Endothelial cell of umbilical vein (primary cell): ENCODE measurements at places on chromosomes 2 and 18. TPM values are rescaled to one million over a fixed set of nuclear protein-coding genes. Genes with fewer than 3 reads are reported as not detected.
A peak's percentile ranks its signal among the peaks of the same experiment; 100 is the strongest.

DNA sequence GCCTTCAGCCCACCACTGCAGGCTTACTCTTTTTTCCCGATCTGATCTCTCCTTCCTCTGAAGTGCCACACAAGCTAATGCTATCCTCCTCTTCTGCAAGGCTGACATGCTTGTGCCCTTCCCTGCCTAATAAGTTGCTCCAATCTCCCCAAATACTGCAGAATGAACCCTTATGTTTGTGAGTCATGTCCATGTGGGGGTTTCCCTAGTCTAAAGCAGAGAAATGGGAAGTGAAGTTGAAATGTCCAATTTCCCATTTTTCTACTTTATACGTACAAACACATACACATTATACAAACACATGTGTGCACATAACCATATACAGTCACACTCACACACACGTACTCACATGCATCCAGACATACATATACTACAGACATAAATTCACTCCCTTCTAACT, 288.1 kb upstream of the CELF4 start:
- no peak for DNase-seq

GRCh38 chr2:225495706-225496105, 96.2 kb downstream of the NYAP2 start:
- no peak for DNase-seq

DNA sequence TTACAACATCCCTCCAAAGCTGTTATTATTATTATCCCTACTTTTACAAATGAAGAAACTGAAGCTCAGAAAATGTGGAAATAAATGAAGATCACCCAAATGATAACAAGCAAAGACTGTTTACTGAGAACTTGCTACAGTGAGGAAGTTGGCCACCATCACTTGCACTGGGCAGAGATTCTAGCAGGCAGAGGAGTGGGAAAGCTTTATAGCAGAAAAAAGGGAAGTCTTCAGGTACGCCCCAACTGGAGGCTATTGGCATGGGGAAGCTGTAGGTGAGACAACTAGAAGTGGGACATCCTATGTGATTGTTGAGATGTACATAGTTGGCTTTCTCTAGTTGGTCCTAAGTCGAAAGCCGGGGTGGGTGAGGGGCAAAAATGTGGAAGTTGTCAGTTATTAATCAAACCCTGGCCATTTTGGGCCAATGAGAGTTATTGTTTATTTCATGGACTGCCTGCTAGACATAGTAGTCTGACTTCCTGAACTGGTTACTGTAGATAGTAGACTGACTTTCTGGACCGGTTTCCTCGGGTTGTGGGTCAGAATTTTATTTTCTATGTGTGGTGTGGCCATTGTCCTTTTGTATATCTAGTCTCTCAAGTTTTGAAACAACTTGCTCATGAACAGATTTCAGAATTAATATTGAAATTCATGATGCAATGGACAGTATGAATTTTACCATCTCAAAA, 40.2 kb upstream of the STAT4 start:
- no peak for DNase-seq

The NBEAL1 gene
- total RNA-seq: 23.3 and 23.4 TPM in 2 replicates

DNA sequence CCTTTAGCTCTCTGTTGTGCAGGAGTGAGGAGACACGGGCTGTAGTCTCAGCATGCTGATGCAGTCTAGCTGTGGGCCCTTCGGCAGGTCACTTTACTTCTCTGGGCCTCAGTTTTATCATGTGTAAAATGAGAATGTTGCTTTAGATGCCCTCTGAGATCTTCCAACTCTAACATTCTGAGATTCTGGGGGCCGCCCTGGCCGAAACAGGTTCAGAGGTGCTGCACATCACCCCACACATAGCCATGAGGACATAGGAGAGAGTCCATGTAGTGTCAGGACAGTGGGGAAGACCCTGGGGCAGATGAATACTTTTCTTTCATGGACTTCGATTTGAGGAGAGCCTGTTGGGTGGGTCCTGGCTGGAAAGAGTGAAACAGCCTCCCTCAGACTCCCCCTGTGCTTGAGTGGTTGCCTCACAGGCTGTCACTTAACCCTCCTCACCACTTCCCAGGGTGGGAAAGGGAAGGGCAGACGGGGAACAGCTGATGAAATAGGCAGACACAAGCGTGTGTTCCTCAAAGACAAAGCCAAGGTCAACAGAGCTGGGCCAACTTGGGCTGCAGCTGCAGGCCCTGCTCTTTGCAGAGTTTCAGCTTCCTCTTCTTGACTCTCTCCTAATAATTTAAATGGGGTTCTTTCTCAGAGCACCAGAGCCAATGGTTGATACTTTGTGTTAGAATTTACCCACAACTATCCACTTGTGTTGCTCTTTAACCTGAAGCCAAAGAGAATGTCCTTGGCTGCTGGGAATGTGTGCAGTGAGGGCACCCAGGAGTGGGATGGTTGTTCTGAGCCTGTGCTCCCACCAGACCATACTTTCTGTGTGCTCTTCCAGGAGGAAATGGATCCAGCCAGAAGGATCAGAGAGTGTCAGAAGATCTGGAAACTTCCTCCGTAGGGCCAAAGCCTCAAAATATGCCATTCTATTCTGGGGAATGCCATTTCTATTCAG, 14.7 kb upstream of the MRPL33 start:
- no peak for DNase-seq

DNA sequence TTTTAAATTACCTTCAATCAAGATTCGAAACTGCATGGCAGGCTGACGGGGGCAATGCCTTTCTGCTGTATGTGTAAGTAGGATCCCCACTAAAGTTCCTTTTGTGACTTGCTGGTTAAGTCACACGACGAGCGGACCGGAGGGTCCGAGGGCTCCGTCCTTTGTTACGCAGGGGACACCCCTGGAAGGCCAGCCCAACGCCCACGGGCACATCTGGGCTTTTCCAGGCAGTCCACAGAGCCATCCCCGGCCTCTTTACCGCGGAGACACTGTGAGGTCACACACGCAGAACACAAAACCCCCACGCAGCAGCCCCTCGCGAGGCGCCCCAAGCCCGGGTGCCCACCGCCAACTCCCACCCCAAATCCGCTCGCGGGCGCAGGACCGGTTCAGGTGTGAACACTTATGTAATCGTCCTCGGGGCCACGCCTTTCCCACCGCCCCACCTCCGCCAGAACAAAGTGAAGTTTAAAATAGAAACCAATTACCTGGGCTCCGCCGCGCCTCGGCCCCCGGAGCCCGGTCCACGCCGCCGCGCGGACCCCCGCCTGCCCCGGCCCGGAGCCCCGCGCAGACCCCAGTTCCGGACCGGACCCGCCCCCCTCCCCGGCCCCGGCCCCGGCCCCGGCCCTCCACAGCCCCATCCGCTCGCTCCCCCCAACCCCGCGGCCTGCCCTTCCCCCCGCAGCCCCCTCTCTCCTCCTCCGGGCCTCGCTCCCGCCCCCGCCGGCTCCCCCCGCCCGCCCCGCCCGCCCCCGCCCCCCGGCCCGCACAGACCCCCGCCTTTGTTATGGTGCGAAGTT, 4.2 kb downstream of the ZNF516 start:
- DNase-seq: peak; percentile 24

DNA sequence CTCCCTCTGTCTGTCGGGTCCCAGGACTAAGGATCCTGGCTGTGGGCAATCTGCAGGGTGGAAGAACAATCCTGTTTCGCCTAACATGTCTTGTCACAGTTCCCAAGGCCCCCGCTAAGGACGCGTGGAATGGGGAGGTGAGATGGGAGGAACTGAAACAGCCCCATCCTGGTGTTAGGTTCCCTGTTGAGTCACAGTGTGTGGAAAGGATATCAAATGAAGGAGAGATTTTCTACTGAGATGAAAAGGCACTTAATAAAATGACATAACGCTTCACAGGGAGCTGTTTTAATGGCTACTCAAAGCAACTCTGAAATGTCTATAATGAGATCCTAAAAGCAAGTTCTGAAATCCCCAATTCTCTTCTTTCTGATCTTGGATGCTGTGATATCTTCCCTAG, 52.5 kb downstream of the RAB31 start:
- DNase-seq: no peak

- DNase-seq: no peak
These were observed 252.9 kb downstream of the PRKCE start for GRCh38 chr2:45904267-45904945.

The CSRNP3 gene
- total RNA-seq: not detected in 2 replicates

DNA sequence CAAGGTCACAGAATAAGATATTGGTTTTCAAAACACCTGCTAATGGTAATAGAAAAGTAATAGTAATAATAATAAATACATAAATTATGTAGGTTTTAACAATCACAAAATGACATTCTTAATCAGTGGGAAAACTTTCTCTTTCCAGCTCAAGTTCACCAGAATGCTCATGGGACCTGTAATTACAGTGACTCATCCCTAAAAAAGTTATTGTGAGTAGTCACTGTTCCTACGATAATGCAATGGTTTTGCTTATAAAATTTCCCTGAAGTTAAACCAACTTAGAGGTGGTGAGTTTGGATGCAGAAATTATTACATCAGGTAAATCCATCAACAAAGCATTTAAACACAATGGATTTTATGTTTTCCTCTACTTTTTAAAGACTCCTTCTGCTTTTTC, 502.3 kb downstream of the PID1 start:
- no peak for DNase-seq

DNA sequence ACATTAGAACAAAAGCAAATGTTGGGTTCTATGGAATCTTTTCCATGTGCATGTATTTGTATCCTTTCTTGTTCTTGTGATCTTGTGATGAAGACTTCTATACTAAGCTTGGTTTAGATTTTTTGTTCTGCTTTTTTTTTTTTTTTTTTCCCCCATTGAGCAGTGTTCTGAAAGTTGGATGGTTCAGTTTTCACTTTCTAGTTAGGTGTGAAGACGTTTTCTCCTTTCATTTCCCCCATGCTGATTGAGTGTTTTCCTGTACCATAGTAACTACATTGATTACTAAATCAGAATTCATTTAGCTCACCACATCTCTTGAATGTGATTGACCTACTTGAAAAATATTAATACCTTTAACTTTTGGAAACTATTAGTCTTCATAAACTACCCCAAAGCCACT, 34.1 kb downstream of the NOP58 start:
- no peak for DNase-seq

The SP5 gene
- not detected in 2 replicates for total RNA-seq

The POTEI gene
- 0.13 and 0.16 TPM in 2 replicates for total RNA-seq

DNA sequence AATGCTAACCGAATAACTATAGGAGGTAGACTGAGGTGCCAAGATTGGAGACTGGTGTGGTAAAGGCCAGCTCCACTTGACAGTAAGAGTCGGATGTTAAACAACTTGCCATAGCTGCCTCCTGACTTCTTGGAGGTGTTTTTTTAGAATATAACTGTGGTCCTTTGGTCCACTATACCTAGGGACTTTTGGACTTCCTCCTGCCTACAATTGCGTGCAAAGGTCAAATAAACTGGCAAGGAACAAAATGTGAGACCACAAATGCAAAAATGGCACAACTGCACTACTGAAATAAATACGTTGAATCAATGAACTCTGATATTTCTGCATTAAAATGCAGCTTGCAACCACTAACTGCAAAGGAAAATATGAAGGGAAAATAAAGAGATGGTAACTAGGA, 338.6 kb downstream of the NRXN1 start:
- DNase-seq: no peak

GRCh38 chr18:27608742-27609141, 423.6 kb upstream of the CHST9 start:
- DNase-seq: peak; percentile 11

DNA sequence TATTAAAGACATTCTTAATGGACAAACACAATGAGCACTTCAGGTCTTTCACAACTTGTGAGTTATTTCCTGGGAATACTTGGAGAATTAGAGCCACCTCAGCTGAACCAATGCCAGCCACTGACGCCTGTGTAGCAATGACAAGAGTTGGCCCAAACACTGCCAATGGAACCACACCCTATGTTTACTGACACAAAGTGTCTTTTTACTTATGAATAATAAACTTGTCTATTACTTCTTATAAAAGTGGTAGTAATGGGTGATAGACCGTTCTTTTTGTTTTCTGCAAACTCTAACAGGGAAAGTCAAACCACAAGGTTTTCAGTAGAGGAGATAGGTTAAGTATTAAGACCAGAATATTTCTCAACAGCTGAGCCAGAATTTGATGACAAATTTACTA, 12.5 kb upstream of the CHAC2 start:
- no peak for DNase-seq

The LDLRAD4 gene
- total RNA-seq: 6.5 and 7.2 TPM in 2 replicates

DNA sequence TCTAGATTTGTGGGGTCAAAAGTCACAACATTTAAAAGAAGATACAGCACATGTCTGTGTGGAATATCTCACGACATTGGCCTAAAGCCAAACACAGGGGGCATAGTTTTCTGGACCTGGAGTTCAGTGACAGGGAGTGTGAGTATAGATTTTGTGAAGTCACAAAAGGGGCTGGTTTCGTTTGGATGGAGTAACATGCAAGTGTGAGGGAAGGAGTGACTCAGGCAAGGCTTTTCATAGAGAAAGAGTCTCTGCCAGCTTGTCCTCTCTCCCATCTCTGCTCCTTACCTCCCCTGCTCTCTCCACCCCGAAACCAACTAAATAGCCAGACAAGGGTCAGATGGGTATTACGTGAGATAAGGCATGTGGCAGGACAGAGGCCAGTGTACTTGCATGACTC, 3.7 kb upstream of the EPAS1 start:
- no peak for DNase-seq

DNA sequence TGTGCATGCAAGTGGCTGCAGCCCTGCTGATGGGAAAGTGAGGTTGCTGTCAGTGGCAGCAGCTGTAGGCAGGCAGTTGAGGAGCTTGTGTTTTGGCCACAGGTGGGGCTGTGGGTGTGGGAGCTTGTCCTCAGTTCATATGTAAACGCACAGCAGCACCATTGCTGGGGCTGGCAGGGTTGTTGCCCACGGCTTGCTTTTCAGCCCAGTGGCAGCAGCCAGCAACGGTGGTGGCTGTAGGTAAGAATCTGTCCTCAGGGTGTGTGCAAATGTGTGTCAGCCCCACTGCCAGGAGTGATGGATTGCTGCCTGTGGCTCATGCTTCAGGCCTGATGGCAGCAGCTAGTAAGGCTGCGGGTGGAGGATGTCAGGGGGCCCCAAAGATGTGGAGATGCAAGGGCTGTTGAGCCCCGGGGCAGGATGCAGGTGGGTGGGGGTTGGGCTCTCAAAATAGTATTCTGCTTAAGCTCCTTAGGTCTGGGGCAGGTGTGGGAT, 141.3 kb upstream of the THUMPD2 start:
- no peak for DNase-seq

DNA sequence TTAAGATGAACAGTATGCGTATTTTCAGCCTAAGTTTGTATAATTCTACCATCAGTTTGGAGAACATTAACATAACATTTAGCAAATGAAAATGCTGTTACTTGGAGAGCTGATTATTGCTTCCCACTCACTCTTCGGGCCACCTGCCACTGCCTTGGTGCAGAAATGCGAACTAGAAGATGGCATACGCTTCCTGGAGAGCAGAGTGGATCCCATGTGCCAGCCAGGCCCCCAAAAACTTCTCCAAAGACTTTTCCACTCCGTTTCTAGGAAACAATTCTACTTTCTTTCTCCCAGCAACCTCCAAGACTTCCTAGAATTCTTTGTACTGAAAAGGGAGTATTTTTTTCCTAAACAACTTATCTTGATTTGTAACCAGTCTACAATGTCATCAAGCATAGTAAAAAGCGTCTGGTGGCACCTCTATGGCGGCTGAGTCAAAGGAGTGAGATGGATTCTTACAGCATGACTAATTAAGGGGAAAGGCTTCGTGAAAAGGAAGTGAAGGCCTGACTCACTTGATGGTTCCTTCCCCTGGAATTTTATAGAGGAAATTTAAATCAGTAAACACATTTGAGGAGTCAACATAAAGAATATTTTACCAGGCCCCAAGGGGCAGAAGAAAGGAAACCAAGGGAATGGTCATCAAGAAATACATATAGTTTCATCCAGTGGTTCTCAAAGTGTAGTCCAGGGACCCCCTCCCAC, 36.6 kb downstream of the FEZ2 start:
- DNase-seq: peak; percentile 98

GRCh38 chr18:7545734-7546133, 21.4 kb upstream of the PTPRM start:
- DNase-seq: no peak

- DNase-seq: no peak
These were observed 1411.6 kb upstream of the CDH2 start for GRCh38 chr18:29588446-29589100.
